Activated effector memory CD4-positive, alpha-beta T cell treated with Interleukin-2 at 50 U/mL for 16 hours (primary cell): ENCODE measurements at places on chromosomes 16 and 17.
A peak's percentile ranks its signal among the peaks of the same experiment; 100 is the strongest.

DNA sequence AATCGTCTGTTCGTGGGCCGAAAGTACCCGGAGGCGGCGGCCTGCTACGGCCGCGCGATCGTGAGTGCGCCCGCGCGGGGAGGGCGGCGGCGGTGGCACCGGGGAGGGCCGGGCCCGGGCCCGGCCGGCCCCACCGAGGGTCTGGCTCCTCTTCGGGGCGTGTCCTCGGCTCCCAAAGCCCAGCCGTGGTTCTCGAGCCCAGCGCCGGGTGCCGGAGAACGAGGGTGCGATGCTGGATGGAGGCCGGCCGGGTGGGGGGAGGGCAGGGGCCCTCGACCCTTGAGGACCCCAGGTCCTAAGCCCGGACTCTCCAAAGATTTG, 375 bp downstream of the STUB1 start:
- DNase-seq, result no peak

DNA sequence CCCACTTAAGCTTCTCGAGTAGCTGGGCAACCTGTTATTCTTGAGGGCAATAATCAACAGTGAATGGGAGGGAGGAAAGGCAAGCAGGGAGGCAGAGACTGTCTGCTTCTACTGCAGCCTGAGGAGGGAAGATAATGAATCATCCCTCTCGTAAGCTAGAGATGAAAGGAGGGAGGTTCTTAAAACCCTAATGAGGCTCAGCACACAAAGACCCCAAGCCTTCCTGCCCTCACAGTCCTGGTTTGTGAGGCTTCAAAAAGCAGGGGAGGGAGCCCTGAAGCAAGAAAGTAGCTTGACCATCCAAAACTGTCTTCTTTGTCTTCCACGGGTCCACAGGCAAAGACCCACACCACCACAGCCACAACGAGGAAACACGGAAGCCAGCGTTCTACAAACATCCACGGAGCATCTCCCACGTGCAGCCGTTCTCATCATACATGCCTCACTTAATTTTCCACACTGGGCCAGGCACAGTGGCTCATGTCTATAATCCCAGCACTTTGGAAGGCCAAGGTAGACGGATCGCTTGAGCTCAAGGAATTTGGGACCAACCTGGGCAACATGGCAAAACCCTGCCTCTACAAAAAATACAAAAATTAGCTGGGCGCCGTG, 1.8 kb downstream of the PIK3R5 start:
- no peak for DNase-seq

DNA sequence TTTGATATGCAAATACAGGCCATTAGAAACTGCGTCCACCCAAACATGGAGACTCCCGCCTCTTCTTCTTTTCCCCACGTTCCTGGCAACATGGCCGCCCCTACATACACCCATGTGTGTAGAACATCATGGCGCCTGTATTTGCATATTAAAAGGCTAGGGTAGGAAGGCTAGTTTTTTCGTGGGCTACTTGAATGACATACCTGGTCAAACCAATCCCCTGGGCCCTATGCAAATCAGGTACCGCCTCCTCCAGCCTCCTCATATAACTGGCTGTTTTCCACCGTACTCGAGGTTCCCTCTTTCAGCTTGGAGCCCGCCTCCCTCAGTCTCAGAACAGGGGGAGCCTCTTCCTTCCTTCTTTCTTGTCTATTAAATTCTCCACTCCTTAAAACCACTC, 840 bp upstream of the CD300LB start:
- no peak for DNase-seq

DNA sequence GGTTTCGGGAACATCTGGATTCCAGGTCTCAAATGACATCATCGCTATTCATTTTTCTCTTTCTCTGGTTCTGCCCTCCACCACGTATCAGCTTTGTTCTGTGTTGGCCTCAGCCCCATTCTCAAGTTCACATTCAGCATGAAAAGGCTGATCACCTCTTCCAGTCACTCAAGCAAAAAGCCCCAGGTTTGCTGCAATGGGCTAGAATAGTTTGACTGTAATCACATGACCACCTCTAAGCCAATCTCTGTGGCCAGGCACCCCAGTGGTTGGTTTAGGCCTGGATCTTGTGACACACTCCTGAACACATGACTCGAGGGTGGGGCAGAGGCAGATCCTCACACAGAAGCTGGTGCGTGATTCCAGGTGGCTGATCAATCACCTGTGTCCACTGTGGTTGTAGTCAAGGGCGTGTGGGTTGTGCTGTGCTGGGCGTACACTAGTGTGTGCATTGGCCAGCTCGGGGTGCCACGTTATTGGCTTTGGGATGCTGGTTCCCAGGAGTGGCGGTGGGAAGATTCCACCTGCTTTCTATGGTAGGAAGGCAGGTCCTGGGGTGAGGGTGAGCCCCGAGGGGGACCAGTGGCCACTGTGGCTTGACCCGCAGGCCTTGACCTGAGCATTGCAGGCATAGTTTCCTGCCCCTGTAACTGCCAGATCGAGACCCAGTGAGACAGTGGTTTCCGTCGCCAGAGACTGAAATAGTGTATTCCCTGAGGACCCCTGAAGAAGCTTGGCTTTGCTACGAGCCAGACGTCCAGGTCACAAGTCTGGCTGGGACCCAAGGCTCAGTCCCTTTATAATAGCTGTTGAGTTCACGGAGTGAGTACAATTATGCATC, 12.0 kb downstream of the EEF2K start:
- no peak for DNase-seq

GRCh38 chr17:29433541-29433940, 43.4 kb downstream of the TAOK1 start:
- DNase-seq, result no peak

DNA sequence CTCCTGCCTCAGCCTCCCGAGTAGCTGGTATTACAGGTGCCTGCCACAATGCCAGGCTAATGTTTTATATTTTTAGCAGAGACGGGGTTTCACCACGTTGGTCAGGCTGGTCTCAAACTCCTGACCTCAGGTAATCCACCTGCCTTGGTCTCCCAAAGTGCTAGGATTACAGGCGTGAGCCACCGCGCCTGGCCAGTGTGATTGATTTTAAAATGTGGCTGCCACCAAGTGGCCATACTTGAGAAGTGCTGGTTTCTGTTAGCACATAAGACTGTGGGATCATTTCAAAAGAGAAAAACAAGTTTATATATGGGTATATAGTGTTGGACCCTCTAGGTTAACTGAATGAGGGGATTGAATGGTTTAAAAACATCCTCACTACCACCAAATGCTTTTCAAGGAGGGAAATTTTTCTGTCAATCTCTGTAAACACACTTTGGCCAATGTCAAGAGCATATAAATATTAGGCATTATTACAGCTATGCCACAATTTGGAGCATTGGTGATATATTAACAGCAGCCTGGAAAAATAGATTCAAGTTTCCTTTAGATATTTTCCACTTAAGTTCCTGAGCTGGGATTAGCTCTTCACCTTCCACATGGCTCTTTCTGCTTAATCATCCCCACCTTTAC, 13.5 kb upstream of the DHRS13 start:
- no peak for DNase-seq

DNA sequence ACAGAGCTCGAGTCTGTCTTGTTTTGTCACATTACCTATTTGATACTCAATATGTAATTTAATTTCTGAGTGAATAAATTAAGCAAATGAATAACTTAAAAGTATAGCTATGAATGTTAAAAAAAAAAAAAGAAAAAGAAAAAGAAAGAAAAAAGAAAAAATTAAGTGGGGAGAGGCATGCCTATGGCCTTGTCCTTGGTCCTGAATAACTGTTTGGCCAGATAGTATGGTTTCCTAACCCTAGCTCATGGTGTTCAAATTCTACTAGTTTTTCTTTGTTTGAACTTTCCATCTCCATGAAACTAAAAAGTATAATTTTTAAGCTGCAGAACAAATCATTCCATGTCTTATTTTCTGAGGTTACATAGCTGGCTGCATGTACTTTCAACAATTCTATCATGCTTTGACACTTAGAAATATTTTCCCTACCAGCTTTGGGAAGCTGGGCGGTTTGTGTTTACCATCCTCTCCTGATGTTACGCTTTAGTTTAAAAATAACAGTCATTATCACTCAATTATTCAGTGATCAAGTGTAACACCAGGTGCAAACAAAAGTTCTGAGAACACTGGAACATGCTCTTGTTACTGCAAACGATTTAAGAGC, 31.8 kb downstream of the TOX3 start:
- no peak for DNase-seq

DNA sequence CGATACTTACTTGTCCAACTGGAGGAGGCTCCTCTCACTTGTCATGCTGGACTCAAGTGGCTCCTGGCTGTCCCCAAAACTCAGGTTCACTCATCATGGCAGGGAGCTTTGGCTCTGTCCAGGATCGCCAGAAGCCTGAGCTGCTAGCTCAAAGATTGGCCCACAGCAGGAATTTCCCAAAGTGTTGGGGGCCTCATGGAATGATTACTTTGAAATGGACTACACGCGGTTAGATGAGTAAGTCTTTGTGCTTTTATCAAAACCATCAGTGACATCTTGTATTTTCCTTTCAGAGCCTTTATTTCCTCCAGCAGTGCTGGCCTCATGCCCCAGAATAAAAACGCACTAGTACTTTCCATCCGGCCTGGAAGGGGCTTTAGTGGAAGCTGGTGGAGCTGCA, 29.2 kb upstream of the PHB1 start:
- DNase-seq, result no peak

GRCh38 chr17:18364166-18364565, 816 bp upstream of the SHMT1 start:
- no peak for DNase-seq

DNA sequence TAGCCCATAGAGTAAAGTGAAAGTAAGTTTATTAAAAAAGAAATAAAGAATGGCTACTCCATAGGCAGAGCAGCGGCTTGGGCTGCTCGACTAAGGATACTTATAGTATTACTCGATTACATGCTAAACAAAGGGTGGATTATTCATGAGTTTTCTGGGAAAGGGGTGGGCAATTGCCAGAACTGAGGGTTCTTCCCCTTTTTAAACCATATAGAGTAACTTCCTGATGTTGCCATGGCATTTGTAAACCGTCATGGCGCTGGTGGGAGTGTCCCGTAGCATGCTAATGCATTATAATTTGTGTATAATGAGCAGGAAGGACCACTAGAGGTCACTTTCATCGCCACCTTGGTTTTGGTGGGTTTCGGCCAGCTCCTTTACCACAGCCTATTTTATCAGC, 13.3 kb upstream of the GAS7 start:
- DNase-seq, result no peak

DNA sequence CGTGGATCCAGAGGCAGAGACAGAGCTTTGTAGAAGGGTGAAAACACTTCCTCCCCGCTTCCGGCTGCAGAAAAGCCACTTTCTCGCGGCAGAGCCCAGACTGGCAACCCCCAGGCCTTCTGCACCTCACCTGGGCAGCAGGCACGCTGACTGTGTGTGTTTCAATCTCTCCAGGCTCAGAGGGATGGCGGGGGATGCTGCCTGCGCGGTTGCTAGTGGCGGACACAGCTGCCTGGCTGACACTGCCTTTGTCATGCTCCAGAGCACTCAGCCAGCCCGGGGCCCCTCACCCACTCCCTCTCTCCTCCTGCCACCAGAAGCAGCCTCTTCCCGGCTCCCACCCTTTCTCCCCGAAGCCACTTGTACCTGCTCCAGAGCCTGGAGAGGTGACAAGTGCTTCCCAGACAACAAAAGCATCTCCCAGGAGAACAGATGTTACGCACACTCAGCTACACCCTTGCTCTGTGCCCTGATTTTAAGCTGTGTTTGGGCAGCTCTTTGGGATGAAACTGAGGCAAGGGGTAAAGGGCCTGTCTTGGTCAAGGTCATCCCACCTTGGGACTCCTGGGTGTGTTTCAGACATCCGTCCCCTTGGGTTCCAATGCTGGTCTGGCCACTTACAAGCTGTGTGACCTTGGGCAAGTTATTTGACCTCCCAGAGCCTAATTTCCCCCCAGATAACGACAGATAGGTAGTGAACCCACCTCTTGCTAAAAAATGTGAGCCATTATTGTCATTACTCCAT, 9.2 kb upstream of the GLIS2 start:
- peak; percentile 39 for DNase-seq

- no peak for DNase-seq
Observed at GRCh38 chr17:79803997-79804855, 7.3 kb upstream of the CBX8 start.

DNA sequence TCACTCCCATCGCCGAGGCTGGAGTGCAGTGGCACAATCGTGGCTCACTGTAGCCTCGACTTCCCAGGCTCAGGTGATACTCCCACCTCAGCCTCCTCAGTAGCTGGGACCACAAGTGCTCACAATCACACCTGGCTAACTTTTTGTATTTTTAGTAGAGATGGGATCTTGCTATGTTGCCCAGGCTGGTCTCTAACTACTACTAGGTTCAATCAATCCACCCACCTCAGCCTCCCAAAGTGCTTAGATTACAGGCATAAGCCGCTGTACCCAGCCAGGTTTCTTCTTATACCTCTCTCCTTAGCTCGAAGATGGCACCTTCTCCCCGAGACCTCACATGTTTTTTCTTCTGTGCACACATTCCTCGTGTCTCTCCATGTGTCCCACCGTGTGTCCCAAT, 3.0 kb downstream of the TSPAN10 start:
- DNase-seq, result no peak

GRCh38 chr17:73956595-73957465, 246.6 kb upstream of the RPL38 start:
- DNase-seq, result no peak

GRCh38 chr17:80397686-80398085, 17.3 kb upstream of the ENDOV start:
- no peak for DNase-seq

DNA sequence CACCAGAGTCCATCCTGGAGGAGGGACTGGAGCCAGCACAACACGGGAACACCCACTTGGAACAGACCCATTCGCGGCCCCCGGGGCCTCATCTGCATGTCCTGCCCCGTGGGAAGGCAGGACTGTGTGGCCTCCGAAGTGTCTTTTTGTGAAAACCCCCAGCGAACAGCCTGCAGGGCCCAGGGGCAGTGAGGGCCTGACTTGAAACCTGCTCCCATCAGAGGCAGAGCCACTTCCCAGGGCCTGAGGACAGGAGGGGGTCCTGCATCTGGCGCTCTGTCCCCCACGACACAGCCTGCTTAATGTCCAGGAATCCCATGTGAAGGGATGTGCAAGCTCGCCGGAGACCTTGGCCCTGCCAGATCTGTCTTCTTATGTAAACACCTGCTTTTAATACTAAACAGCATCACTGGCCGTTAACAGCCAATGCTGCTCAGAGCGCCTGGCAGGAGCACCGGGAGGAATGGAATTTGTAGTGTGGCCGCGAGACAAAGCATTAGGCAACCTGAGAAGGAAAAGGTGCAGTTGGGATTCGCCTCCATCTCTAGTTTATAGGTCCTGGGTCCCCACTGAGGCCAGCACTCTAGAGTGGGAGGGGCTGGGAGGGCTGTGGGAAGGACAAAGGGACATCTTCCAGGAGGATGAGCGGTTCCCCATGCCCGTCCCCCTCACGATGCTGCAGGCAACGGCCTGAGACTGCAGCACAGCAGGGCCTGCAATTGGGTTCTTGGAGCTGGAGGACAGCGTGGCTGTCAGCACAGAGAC, 9.6 kb upstream of the EVPL start:
- DNase-seq, result no peak

GRCh38 chr16:49524216-49524946, 150.8 kb downstream of the C16orf78 start:
- no peak for DNase-seq

GRCh38 chr16:85125570-85126393, 13.5 kb upstream of the CIBAR2 start:
- DNase-seq, result no peak
